GM12878 (cell line): ENCODE measurements at places on chromosomes 1 and 21.

GRCh38 chr1:117371441-117372151 lies 4.3 kb downstream of the MAN1A2 start:
- DNase-seq = no peak

DNA sequence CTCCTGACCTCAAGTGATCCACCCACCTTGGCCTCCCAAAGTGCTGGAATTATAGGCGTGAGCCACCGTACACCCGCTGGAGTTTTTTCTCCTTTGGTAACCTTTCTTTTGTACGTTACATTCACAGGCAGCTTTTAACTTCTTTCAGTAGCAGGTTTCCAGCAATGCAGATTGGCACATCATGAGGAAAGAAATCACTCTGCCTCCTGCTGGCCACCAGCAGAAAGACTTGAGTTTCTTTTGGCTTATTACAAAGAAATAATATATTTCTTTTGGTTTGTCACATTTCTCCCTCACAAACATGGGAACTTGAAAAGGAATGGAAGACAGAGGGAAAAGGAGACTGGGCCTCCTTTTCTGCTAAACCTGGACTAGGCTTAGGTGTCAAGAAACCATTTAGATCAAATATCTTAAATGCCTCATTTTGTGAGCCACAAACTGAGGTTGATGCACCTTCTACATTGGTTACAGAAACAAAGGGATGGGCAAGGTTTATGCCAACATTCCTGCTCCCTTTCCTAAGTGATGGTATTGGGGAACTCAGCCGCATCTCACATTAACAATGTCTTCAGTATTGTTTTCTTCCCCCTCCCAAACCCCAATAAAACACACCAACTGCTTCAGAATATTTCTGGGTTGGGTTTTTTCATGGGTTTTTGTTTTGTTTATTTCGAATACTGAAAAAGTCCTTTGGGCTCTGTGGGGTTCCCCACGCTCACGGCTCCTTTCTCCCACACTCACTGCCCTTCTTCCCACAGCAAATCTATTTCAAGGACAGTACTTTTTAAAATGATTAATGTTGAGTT lies 7.7 kb downstream of the ENSA start:
- DNase-seq = no peak

DNA sequence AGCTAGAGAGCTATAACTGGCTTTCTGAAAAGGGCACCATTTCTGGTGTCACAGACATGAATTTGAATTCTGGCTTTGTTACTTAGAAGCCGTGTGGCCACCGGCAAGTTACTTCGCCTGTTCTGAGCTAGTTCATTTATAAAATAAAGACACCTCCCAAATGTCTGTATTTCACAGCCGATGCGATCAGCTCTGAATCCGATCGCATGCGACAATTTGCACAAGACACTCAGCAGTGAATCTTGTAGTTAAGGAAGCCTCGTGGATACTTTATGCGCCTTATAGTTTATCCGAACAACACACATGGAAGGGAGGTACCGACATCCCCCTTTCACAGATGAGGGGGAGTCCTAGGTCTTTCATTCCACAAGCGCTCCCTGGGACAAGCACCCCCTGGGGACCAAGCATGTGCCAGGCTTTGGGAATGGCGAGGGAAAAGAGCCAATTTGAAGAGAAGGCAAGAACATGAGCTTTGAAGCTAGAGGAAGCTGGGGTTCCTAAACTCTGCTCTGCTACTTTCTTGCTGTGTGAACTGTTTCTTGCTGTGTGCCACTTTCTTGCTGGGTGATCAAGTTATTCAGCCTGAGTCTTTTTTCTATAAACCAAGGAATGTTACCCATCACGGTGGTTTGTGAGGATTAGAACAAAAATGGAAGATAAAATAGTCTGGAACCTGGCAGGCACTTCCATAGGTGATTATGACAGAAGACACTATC lies 3.9 kb downstream of the ID3 start:
- DNase-seq = no peak

- DNase-seq = no peak
Observed at GRCh38 chr1:171653796-171654195, 1.3 kb upstream of the MYOC start.

DNA sequence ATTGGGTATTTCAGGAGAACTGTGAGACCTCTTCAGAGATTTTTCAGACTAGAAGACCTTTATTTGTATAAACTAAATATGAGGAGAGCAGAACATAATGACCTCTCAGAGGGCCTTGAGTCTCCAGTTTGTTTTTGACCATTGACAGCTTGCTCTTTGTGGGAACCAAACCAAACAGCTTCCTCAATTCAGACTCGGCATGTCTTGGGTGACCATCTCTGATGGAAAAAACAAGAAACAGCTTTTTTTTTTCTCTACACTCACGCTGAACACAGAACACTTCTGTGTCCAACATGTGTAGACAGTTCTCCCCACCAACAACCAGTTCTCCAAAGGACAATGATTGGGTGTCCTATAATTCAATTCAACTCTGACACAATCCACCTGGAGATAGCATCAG lies 11.5 kb downstream of the ATP1A4 start:
- no peak for DNase-seq

GRCh38 chr1:23590058-23590783 lies 30.9 kb upstream of the ID3 start:
- DNase-seq = no peak

DNA sequence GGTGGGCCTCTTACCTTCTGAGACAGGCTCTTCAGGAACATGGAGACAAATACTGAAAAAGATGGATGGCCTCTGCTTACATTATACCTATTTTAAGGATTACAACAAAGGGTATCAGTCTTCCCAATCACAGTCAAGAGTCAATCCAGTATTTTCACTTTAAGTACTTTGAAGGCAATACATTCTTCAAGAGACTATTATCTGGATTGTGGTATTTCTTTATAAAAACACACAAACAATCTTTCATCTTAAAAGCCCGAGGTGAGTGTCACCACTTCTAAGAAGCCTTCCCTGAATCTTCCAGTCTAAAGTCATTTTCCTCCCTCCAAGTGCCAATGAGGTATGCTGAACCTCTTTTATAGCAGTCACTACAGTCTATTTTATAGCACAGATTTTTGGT lies 45.3 kb downstream of the WASF2 start:
- DNase-seq = no peak

GRCh38 chr1:64502083-64502482 lies 32.2 kb downstream of the CACHD1 start:
- DNase-seq = no peak

DNA sequence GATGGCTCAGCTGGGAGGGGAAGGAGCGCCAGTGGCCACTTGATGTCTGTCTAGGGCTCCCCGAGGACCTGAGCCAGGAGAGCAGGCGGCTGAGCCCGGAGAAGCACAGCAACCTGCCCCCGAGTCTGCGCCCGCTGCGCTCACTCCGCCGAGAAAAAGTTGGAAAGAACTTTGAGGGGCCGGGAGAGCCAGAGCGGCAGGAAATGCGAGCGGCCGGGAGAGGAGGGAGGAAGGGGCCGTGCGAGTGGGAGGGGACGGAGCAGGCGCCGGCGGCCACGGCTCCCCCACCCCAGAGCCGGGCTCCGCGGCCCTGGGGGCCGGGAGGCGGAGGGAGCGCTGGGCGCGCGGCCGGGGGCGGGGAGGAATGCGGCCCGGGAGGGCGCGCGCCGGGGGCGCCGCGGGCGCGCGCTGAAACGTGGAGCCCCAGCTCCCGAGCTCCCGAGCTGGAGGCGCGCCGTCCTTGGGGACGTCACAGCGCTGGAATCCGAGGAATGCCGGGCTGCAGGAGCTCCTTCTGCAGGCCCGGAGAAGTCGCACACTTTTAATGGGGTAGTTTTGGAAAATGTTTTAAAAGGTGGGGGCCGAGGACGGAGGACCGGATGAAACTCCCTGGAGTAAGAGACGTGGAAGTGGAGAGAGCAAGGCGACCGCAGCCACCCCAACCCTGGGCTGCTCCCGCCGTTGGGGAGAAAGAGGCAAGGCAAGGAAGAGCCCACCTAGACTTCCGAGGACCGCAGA lies at the start of gene PTPN14:
PTPN14 (minus strand) TSS at position 167 of the 738 bp plus-strand sequence. CDS start 86,799 bp downstream, outside the sequence.
- no peak for DNase-seq

- DNase-seq = no peak
Observed at GRCh38 chr1:79896140-79896539, 889.6 kb upstream of the ADGRL4 start.

GRCh38 chr1:82614090-82614489 lies 813.4 kb downstream of the ADGRL2 start:
- DNase-seq = no peak

GRCh38 chr1:35269201-35269988 lies 886 bp downstream of the ZMYM4 start:
- DNase-seq = no peak

DNA sequence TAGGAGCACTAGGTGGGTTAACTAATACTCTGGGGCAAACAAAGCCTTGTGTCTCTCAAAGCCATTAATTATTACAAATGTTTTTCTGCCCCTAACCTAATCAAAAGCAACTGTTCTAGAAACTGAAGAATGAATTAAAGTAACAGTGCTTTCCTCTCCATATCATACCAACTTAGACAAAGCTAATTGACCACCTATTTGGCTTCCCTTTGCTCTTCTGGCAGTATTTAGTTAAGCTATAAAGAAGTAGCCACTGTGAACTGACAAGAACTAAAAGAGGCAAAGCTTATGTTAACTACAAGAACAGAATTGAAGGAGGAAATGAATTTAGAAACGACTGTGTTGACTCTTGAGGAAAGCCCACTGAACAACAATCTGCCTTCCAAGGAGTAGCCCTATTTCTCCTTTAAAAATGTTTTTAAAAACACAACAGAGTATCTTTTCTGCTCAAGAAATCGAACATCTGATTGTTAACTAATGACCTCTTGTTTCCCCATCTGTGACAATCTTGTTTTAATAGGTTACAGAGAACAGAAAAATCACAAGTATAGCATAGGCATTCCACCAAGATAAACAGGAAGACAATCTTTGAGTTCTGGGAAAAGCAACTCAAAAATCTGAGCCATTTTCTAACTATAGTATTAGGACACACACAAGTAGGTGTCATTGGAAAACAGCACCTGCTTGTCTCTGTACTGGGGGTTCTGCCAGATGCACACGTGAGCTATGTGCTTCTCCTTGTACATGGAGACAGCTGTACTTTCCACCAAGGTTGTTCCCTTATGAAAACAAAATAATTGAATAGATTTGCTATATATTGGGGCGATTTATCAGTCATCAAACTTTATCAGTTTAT lies 3.1 kb upstream of the EGLN1 start:
- DNase-seq = no peak

GRCh38 chr1:2275796-2276536 lies 47.8 kb downstream of the SKI start:
- DNase-seq = no peak

DNA sequence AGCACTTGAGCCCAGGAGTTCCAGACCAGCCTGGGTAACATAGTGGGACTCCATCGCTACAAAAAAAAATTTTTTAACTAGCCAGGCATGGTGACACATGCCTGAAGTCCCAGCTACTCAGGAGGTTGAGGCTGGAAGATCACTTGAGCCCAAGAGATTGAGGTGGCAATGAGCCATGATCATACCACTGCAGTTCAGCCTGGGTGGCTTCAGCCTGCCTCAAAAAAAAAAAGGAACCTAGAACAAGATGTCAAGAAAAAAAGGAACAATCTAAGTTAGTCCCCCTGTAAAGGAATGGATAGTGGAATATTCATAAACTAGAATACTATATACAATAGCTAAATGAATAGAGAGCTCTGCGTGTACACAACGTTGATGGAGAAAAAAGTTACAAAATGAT lies 14.4 kb downstream of the NSL1 start:
- DNase-seq = no peak

DNA sequence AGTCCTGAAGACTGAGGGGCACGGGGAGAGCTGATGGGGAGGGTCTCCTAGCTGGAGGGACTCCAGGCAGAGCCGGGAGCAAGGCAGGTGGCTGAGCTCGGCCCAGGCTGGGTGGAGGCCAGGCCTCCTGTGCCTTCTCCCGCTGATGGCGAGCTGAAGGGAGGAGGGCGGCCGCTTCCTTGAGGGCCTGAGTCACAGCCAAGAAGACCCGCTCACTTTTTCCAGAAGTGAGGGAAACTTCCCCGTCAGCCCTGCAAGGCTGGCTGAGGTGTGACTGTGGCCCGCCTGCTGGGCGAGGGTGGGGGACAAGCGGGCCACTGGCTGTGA lies 1.7 kb upstream of the VWA1 start:
- no peak for DNase-seq

DNA sequence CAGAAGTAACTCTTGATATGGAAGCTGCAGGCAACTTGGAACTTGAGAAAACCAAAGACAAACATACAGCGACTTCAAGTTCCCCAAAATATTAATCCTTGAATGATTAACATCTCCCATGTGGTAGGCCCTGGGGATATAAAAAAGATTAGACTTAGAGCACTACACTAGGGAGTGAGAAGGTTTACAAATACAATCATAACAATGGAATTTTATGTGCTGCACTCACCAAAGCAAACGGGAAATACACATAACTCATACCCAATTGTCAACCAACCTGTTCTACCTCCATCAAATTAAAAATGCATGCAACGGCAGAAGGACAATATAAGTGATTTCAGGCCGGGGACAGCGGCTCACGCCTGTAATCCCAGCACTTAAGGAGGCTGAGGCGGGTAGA lies 3.7 kb downstream of the SMYD3 start:
- DNase-seq = no peak

GRCh38 chr1:34946211-34946610 lies 16.8 kb upstream of the DLGAP3 start:
- no peak for DNase-seq

- no peak for DNase-seq
Observed at GRCh38 chr1:212689758-212690529, 9.7 kb downstream of the BATF3 start.

- no peak for DNase-seq
Observed at GRCh38 chr1:218344814-218345672, at the start of gene TGFB2. Gene TGFB2 (plus strand): TSS chr1:218345336. CDS start chr1:218346702, 1,366 bp downstream.

DNA sequence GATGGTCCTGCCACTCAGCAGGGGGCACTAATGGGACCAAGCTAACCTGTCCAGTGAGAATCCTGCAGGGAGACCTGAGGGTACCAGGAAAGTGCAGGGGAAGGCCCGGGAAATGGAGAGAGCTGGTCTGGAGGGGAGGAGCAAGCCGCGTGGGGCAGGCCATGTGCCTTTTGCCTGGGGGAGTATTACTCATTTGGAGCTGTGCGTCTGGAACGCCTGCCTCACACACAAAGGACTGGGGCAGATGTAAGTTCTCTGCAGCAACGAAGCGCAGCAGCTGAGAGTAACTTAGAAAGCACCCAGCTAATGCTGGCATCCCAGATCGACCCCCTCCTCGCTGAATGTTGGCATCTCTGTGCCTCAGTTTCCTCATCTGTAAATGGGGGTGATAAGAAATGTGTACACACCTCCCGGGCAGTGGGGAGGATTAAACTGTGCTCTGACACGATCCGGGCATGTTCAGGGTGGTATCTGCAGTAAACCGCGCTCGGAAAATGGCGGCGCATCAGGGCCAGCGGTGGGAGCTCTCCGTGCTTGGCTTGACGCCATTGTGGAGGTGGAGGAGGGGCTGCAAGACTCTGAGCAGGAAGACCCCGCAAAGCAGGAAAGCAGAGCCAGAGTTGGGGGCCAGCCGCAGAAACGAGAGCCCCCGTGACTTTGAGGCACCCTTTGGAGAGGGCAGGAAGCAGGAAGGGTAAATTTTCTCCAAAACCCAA lies 212.5 kb downstream of the NPHP4 start:
- no peak for DNase-seq

- no peak for DNase-seq
Observed at GRCh38 chr1:1058921-1059493, 15.1 kb downstream of the RNF223 start.
